ENCODE measurements at places on chromosomes 6 and 20.

- no peaks in the 10 kb centered on the region for H3K27me3 ChIP-seq
- no peak overlapping the region for H3K27ac ChIP-seq
- DNase-seq = no peak
- no peaks in the 10 kb centered on the region for H3K36me3 ChIP-seq
Observed at GRCh38 chr6:41531591-41532582, 14.3 kb upstream of the FOXP4 start.

DNA sequence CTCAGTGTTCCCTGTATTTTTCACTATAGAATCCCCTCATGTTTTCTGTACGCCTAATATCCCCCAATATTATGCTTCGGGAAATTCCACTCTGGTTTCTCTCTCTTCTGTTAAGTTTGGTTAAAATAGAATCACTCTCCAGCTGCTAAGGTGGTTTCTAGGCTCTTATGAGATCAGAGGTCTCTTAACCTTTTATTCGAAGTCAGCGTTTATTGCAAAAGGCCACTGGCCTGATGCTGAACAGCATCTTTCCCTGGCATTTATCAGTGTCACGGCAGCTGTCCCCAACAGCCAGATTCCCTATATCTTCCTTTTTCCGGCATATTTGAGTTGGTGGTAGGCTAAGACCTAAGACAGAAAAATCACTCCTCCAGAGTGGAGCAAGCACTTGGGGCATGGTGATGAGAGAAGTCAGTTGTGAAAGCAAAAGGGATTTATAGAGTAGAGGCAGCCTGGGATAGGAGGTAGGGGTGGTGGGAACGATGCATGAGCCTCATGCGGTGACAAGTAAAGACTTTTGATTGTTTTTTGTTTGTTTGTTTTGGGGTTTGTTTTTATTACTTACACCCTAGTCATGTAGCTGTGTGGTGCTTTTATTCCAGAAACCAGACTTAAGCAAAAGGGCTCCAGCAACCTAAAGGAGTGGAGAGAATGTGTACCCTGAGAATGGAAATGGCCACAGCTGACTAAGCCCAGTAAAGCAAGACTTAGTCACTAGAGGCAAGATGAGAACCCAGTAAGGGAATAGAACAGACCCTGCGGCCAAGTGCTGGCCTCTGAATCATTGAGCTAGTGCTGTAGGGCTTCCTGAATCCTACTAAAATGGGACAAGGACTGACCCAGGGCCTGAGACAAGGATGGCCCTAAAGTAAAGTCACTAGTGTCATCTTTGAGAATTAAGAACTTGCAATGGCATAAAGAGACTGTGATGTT lies 233.0 kb upstream of the PRND start:
- no peaks in the 10 kb centered on the region for H3K27me3 ChIP-seq
- H3K4me1 ChIP-seq = no peaks in the 10 kb centered on the region
- H3K4me3 ChIP-seq = no peak overlapping the region
- no peak overlapping the region for H3K27ac ChIP-seq
- no peak for DNase-seq

DNA sequence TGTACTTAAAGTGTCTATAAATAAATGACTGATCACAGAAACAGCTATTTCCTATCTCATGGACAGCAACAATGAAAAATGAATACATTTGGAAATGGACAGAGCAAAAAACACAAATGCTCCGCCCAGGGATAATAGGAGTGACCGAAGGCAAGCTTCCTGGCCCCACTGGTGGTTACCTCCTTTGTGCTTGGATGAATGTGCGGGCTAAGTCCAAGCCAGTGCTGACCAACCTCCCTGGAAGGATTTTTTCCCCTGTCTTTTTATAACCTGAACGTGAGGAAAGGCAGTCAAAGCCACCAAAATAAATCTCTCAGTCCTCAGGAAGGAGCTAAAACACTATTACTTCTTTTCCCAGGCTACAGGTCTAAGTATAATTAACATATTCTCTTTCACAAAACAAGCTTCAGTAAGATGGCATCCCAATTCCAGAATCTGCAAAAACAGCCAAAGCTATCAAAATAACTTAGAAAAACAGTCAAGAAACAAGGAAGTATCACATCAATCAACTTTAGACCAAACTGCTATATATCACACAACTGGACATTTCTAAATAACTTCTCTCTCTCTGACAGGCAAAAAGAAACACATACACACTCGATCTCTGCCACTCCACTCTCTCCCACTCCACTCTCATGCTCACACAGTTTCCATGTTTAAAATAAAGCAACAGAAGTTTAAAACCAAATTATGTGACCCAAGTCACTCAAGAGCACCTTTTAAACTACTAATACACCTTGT lies 10.0 kb downstream of the KIF16B start:
- no peak overlapping the region for H3K4me3 ChIP-seq
- no peak for DNase-seq
- H3K36me3 ChIP-seq = no peaks in the 10 kb centered on the region
- no peaks in the 10 kb centered on the region for H3K4me1 ChIP-seq
- no peak overlapping the region for H3K27ac ChIP-seq

DNA sequence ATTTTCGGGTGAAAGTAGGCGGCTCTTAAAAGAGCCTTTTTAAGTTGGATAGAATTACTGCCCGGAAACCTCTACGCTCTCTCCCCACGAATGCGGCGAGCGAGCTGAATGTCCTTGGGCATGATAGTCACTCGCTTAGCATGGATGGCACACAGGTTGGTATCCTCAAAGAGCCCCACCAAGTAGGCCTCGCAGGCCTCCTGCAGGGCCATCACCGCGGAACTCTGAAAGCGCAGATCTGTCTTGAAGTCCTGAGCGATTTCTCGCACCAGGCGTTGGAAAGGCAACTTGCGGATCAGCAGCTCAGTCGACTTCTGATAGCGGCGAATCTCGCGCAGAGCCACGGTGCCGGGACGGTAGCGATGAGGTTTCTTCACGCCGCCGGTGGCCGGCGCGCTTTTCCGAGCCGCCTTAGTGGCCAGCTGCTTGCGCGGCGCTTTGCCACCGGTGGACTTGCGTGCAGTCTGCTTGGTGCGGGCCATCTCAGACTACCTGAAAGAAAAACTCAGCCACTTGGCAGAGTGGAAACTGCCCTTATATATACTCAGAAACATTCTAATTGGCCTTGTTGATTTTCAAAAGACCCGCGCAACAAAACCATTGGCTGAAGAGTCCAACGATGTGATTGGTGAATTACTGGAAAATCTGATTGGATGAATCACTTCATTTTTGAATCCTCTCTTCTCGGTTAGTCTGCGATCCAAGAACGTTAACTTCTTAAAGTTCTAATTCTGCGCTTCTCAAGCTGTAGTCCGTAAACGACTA lies 93.9 kb upstream of the BTN3A2 start:
- no peaks in the 10 kb centered on the region for H3K4me1 ChIP-seq
- no peak overlapping the region for H3K27ac ChIP-seq
- DNase-seq = no peak
- H3K4me3 ChIP-seq = peak overlapping the region; percentile 22
- no peaks in the 10 kb centered on the region for H3K36me3 ChIP-seq
- peaks cover 72% of the 10 kb centered on the region for H3K27me3 ChIP-seq

All from pancreas (tissue), 10 donors.